ENCODE measurements at places on chromosomes 7 and 10.

GRCh38 chr10:93462881-93463280, 19.3 kb downstream of the MYOF start:
- DNase-seq, result no peak

DNA sequence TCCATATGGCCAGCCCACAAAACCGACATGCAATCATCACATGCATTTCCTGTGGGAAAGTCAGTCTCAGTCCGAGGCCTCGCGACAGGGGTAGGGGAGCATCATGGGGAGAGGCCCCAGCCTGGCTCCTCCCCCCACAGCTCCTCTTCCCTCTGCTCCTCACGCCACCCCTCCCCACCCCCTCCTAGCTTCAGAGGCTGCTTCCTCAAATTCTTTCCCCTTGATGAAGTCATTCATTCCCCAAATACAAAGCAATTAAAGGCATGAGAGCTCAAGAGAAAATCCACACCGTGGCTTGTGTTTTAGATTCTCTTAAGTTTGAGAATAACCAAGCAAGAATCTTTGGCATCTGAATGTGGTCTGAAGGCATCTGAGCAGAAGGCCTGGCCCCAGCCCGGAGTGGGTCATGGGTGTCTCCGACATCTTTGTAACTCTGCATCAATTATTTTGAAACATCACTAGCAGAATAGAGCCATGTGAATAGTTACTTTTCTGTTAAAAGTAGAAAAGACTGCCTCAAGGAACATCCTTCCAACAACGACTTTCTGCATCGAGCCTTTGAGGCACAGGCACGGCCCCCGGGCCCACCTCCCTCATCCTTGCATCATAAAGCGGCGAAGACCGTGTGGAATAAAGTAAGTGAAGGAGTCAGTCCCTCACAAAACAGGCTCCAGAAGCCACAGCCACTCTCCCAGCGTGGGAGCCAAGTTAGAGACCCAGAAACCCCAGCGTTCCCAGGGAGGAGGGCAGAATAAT, 90.9 kb downstream of the DIP2C start:
- no peak for DNase-seq

DNA sequence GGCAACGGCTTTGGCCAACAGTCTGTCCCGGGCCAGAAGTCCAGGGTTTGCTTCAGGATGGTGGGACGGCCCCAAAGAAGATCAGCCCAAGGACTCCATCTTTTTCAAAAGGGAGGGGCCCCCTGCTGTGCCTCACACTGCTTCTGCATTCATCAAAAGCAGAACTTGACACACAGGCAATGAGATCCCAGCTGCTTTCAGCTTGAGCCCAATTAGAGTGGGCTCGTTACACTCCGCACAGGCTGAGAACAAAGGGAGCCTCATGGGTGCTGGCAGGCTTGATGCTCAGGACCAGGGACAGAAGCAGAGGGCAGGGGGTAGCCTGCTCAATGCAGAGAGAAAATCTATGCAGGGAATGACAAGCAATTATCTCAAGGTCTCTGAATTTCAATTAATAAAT, 45.5 kb downstream of the VOPP1 start:
- DNase-seq, result peak; percentile 68

GRCh38 chr7:19677180-19677579, 31.7 kb downstream of the POLR1F start:
- no peak for DNase-seq

DNA sequence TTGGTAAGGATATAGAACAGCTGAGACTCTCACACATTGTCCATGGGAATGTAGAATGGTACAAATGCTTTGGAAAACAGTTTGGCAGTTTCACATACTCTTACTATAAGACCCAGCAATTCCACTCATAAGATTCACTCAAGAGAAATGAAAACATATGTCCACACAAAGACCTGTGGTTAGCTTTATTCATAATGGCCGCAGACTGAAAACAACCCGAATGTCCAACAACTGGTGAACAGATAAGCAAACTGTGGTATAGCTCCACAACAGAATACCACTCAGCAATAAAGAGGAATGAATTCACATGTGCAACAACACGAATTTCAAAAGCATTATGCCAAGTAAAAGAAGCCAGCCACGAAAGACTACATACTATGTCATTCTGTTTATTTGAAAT, 33.5 kb upstream of the CUL1 start:
- no peak for DNase-seq

GRCh38 chr7:66575398-66575797, 53.3 kb upstream of the KCTD7 start:
- DNase-seq, result no peak

DNA sequence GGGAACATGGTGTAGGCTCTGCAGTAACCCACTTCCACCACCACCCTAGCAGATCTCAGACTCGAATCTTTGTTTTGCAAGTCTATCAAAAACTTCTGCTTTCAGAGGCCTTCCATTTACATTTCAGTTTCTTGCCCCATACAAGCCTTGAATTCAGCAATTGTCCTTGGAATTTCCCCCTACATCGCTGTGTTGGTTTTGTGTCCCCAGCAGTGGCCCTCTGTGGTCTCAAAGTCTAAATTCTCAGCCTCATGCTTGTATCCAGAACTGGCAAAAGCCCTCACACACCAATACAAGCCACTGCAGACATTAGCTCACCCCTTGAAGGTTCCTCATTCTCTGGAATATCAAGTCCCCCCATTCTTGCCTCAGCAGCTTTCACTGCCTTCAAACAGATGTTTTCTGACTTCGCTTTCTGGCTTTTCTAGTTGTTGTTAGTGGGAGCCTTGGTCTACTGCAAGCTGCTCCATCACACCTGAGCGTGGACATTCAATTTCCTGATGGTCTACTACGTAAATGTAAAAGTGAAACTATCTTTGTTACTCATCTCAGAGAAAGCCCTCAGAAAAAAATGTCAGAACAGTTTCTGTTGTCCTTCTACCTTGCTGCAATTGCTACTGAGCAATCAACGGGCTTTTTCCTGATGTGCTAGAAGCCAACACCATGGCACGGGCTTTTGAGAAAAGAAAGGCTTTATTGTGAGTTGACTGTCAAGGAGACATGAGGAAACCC, 1.8 kb upstream of the NUB1 start:
- DNase-seq, result no peak

DNA sequence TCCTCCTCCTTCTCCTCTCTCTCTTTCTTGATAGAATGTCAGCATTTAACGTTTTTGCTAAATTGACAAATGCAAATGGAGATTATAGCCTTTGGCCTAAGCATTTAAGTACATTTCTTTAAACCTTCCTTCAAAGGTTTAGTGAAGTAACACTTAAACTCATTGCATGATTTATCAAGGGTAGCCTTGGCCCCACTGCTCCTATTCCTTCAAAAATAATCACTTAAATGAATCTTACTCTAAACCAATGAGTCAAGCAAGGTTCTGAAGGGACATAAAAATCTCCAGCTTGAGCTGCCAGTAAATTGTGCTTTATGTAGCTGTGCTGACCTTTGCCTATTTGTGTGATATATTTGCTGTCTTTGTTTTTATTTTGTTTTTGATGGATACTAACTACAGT, 358.5 kb upstream of the AKR1E2 start:
- DNase-seq, result no peak

DNA sequence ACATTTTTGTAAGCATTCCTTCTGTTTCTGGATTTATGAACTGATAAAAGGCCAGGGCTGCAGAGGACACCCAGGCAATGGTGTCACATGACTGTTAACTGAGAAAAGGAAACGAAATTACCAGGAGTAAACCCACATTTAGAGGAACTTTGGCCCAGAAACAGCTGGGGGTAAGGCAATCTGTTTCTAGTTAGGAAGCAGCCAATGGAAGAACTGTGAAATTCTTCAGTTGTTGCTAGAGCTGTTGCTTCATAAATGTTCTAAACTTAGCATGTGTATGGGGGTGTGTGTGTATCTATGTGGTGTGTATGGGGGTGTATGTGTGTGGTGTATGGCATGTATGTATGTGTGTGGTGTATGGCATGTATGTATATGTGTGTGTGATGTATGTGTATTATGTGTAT, 11.8 kb upstream of the PDCD4 start:
- DNase-seq, result no peak

DNA sequence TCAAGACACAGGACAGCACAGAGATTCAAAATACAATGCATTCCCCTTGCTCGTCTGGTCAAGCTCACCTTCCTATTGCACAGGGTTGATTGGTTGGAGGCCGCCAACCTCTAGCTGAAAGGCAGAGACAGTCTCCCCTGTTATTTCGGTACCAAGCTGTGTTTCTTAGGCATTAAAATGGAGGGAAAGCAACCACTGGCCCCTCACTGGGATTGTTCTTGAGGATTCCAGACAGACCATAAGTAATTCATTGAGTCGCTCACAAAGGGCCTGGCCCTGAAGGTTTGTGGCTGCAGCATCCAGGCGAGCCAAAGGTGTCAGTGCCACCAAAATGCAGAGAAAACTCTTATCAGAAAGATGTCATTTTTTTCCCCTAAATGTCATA, 81.2 kb downstream of the PARP12 start:
- DNase-seq, result no peak

DNA sequence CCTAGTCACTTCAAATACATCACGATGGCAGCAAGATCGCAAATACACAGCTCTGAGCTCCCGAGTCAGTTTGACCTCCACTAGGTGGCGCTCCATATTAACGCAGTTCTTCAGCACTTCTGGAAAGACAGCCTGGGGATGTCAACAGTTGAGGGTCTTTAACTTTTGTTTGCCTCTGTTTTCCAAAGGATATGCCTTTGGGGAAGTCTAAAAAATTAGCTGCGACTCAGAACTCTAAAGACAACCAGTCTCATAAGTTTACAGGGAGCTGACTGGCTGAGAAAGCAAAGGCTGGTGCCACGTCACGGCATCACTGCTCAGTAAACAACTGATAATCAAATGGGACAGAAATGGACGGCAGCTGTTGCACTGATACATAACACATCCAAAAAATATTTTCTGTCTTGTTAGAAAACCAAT, 458.8 kb downstream of the SORCS1 start:
- no peak for DNase-seq

DNA sequence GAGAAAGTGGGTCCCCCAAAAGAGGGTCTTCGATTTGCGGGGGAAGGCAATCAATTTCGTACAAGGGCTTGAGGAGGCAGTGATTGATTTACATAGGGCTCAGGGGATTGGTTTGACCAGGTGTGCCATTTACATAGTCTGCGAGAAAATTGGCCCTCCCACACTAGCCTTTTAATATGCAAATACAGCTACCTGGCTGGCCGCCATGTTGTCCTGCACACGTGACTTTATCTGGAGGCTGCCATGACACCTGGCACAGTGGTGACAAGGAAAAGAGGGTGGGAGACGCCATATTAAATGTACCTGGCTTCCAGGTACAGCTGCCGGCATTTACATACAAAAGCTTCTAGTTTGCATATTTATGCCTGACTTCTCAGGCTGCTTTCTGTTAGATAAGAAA, 1577.2 kb upstream of the LRRTM3 start:
- no peak for DNase-seq

DNA sequence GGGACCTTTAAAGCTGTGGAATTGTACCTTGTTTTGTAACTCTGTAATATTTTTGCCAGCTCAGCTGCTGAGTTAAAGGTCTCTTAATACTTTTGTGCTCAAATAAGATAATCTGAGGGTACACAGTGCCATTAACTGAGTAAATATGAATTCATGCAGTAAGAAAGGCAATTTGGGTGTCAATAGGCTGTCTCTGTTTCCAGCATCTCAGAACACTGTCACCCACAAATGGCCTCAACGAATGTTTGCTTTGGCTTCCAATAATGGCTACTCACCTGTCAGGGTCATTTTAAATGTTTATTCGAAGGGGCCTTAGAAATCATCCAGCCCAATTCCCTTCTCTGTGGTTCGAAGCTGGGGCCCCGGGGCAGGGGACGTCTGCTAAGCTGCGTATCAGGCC, 225.4 kb downstream of the ZMYND11 start:
- no peak for DNase-seq

GRCh38 chr10:118982366-118982765, 47.1 kb upstream of the NANOS1 start:
- DNase-seq, result no peak

- DNase-seq, result no peak
Observed at GRCh38 chr10:48508791-48509772, 95.8 kb downstream of the ARHGAP22 start.

DNA sequence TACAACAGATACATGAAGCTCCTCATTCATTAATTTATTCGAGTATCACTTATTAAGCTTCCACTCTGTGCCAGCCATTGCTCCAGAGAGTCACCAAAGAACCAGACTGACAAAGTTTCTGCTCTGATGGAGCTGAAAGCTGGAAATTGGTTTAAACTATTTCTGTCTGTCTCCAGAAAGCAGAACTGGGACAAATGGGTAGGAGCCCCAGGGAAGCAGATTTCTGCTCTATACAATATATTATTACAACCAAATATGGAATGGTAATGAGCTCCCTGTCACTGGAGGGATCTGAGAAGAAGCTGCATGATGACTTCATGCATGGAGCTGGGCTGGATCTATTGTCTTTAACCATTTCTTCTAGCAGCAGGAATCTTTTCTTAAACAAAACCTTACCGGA, 165.4 kb upstream of the ADO start:
- no peak for DNase-seq

DNA sequence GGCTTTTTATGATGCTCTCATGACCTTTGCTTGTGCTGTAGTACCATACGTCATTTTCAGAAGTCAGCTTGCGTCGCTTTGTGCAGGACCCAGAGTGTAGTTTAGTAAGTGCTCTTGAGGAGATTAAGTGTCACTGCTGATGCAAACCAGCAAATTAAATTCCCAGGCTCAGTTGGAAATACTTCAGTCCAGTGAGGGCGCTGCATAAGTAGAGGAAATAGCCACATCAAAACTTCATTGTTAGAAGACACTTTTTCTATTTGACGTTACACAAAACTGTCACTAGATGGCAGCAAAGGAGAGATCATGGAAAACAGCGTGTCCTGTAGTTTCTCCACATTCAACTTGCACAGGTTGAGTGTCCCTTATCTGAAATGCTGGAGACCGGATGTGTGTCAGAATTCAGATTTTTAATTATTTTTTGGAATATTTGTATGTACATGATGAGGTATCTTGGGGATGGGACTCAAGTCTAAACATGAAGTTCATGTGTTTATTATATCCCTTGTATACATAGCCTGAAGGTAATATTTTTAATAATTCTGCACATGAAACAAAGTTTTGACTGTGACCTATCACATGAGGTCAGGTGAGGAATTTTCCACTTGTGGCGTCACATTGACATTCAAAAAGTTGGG, 7.9 kb downstream of the ZNF22 start:
- no peak for DNase-seq

- DNase-seq, result no peak
Observed at GRCh38 chr10:94363251-94363565, 469 bp upstream of the NOC3L start.

- no peak for DNase-seq
Observed at GRCh38 chr7:144830024-144830785, 5.6 kb downstream of the TPK1 start.

DNA sequence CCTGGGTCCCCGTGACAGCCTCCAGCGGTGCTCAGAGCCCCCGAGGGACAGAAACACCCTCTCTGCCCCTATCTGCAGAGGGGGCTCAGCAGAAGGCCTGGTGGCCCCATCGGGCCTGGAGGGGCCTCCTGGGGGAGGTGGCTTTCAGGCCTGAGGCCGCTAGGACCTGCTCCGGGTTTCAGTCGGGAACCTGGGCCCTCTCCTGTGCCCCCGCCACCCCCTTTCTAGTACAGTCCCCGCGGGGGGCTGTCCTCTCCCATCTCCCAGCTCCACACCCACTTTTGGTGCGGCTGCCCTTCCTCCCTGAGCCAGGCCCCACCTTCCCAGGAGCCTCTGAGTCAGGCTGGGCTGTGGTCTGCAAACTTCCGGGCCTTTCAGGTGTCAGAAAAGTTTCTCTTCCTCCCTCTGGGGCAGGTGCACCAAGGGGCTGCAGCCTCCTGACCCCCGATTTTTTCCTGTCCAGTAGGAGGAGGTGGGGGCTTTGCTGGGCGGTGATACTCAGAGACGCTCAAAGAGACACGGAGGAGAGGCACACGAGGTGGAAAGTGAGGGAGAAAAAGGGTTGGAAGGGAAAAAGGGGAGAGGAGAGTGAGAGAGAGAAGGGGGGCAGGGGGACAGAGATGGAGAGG, 692 bp downstream of the CARD11 start:
- no peak for DNase-seq

All from amygdala (tissue), 56 donors.